Activated CD8-positive, alpha-beta memory T cell treated with anti-CD3 and anti-CD28 coated beads, Interleukin-2, amount 10 ng/mL, durations not matched to agents 7 days and 5 days (primary cell): ENCODE measurements at places on chromosomes 4 and X. TPM values are rescaled to one million over a fixed set of nuclear protein-coding genes. Genes with fewer than 3 reads are reported as not detected.

DNA sequence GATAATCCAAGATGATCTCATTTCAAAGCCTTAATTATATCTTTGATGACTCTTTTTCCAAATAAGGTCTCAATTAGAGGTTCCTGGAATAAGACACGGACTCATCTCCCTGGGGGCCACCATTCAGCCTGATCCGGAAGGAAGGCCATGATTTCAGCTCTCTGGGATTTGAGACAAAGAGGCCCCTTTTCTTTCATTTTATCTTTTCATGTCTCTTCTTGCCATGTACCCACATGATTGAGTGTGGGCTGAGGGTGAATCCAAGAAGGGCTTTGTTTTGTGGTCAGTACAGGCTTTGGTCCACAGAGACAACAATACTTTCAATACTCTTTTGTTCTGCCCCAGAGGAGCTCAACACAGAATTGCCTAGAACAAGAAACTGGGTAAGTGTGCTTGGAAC lies 261.2 kb downstream of the TRIML1 start:
- no peaks in the 10 kb centered on the region for H3K27me3 ChIP-seq
- no peak overlapping the region for H3K4me3 ChIP-seq
- H3K4me1 ChIP-seq, result no peaks in the 10 kb centered on the region

GRCh38 chrX:133415276-133416105 lies at the start of gene GPC4:
TSS of gene GPC4 (minus strand) at chrX:133415489. CDS start at chrX:133414965, 524 bp downstream.
- H3K27ac ChIP-seq, result no peak within 1 kb of the TSS
- H3K4me3 ChIP-seq, result no peak within 1 kb of the TSS
- no peak for DNase-seq
- no peaks in the 10 kb centered on the region for H3K4me1 ChIP-seq
- no peaks in the 10 kb centered on the region for H3K36me3 ChIP-seq

DNA sequence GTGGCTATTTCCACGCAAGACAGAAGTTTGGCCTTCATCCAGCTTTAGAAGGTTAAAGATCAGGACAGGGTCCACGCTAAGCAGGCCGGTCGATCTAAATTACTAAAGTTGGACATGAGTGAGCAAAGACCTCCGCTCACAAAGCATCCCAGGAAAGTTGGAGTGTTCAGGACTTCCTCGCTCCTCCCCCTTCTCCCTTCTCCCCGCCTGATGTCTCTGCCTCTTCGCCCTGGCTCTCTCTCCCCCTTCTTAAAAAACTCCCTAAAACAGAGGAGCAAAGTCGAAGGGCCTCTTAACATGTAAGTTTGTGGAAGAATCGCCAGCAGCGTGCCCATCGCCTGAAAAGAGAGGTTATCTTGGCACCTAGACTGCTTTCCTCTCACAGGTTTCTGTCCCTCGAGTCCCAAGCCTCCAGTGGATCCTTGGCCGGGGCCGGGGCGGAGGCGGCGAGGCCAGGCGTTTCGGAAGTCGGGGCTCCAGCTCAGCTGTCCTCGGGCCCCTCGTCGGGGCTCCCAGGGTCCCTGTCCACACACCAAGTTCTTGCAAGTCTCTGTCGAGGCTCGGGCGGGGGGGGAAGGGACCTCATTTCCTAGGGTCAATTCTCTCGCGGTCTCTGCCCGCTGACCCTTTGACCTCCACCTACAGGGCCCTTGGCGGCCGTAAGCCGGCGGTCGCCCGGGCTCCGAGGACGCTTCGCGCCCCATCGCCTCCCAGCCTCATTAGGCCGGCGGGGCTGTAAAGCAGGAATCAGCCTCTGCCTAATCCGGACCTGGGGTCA lies 7.6 kb downstream of the ZIC3 start:
- H3K4me1 ChIP-seq, result no peaks in the 10 kb centered on the region
- H3K4me3 ChIP-seq, result no peak overlapping the region
- DNase-seq, result no peak
- peaks cover 61% of the 10 kb centered on the region for H3K27me3 ChIP-seq

DNA sequence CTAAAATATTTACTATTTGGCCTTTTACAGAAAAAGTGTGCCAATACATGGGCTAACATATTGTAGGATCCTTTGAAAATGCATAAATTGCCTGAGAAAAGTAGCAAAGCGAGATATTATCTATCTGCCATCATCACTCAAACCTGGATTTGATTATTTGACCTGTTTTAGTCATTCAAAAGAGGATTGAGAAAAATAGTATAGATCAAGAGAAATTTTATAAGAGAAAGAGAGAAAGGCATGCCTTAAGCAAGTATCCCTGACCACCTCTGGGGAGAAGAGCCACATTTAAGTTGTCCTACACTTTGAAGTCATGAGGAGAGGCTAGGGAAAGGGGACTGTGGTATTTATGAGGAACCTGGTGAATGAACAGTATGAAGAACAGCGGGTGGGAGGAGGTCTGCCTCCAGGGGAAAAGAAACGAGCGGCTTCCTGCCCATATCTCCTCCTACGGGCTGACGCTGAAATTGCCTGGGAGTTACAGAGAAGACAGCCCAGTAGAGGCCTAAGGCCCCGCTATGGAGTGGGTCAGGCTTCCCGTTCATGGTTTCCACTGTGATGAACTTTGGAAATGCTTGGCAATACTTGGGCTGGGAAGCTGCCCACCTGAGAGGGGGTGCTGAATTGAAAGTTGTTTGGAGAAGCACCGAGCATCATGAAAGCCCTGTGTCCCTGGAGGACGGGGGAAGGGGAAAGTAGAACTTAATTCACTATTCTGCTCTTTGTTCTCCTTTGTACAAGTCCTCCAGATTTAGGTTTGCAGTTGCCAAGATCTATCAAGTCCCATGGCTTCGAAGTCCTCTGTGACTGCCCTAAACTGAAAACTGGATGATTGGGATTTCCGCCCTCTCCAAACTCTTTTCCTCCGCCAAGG lies 106.9 kb upstream of the ACSL4 start:
- no peaks in the 10 kb centered on the region for H3K36me3 ChIP-seq
- H3K27ac ChIP-seq, result no peak overlapping the region
- peaks cover 2% of the 10 kb centered on the region for H3K4me1 ChIP-seq
- H3K4me3 ChIP-seq, result no peak overlapping the region
- H3K27me3 ChIP-seq, result no peaks in the 10 kb centered on the region

Gene LEF1
- 30.6 TPM for total RNA-seq

DNA sequence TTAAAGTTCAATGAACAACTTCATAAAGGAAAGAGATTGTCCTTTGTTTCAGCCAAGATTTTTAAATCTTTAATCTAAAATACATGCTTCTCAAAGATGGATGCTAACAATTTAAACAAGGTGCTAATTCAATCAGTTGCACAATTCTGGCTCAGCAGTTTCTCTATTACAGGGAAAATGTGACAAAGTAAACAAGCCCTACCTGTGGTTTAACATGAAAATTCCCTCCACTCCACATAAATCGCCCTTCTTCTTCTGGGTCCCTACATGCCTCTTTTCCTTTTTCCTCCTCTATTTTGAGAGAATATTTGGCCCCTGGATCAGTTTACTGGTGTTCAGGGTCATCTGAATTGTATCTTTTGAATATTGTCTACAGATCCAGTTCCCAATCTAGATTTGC lies 80.6 kb downstream of the FRYL start:
- H3K4me1 ChIP-seq, result peaks cover 24% of the 10 kb centered on the region
- DNase-seq, result no peak
- H3K27me3 ChIP-seq, result no peaks in the 10 kb centered on the region
- peaks cover 6% of the 10 kb centered on the region for H3K36me3 ChIP-seq

- H3K36me3 ChIP-seq, result no peaks in the 10 kb centered on the region
- no peak overlapping the region for H3K4me3 ChIP-seq
- peaks cover 7% of the 10 kb centered on the region for H3K27me3 ChIP-seq
- no peaks in the 10 kb centered on the region for H3K4me1 ChIP-seq
Observed at GRCh38 chr4:86450861-86451260, 91.0 kb upstream of the MAPK10 start.

GRCh38 chrX:110992611-110993010 lies 103.4 kb upstream of the PAK3 start:
- no peak overlapping the region for H3K4me3 ChIP-seq
- peak; percentile 40 for DNase-seq
- H3K4me1 ChIP-seq, result no peaks in the 10 kb centered on the region
- peaks cover 11% of the 10 kb centered on the region for H3K27me3 ChIP-seq
- H3K27ac ChIP-seq, result no peak overlapping the region
- no peaks in the 10 kb centered on the region for H3K36me3 ChIP-seq

DNA sequence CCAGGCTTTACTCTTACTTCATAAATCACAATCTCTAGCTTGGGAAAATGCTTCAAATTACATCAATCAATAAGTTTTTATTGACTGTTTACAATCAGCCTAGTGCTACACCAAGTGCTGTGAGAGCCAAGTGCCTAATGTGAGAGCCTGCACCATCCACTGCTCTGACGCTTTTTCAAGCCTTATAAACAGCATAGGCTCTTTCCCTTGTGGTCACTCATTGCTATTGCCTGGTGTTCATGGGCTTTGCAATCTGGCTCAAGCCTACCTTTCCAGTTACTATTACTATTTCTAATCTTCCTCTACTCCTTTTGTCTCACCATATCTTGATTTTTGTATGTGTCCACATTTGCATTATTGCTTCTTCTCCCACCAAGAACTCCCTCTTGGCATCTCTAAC lies 77.0 kb downstream of the REELD1 start:
- H3K27ac ChIP-seq, result no peak overlapping the region
- no peaks in the 10 kb centered on the region for H3K27me3 ChIP-seq
- peaks cover 12% of the 10 kb centered on the region for H3K36me3 ChIP-seq
- H3K4me3 ChIP-seq, result no peak overlapping the region
- no peak for DNase-seq
- H3K4me1 ChIP-seq, result no peaks in the 10 kb centered on the region

DNA sequence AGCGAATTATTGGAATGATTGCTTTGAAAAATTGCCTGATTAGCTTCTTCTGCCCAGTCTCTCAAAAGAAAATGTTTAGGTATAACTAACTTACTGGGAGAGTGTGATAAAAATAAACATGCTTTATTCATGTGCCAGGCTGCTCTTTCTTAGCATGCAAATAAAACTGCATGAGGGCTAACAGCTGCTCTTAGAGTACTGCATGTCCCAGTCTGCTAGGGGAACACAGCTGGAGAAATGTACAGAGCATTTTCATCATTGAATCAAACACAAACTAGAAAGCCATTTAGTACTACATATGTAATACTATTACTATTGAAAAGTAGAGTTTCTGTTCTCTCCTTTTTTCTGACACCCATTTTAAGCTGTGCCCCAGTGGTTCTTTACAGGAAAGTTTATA lies 726.0 kb downstream of the GRID2 start:
- H3K4me3 ChIP-seq, result no peak overlapping the region
- H3K36me3 ChIP-seq, result no peaks in the 10 kb centered on the region
- H3K27me3 ChIP-seq, result no peaks in the 10 kb centered on the region
- no peak overlapping the region for H3K27ac ChIP-seq
